ENCODE measurements at places on chromosomes 13 and 19.

GRCh38 chr13:39866722-39867121, 211.3 kb downstream of the COG6 start:
- no peak for DNase-seq

GRCh38 chr19:15721268-15721667, 6.6 kb upstream of the OR10H2 start:
- no peak for DNase-seq

DNA sequence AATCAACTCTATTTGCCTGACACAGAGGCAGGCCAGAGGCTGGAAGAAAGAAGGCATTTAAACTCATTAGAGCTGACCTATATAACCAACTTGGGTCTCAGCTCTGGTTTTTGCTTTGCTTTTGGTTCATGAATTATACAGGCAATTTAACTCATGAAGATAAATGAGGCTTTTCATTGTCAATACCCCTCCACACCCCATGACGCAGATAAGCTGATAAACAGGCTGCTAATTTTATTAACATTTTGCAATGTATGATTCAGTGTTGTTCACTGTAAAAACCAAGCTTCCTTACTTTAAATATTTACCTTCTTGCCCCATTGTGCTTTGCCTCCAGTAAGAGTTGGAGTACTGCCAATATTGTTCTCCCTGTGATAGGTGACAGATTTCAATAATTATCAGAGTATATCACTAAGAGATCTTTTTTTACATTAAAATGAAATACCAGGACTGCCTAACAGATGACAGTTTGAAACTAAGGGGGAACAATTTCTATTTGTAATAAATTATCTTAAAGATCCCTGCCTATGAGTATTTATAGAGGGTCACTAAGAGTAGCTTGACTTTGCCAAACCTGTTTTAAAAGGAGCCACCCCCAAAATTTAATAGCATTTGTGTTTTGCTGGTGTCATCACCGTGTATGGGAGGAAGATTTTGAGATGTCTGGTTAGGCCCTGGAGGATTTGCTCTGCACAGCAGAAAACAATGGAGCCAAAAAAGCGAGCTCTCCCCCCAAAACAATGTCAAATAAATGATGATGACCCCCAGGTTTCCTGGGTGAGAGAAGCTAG, 472.7 kb upstream of the NBEA start:
- no peak for DNase-seq

DNA sequence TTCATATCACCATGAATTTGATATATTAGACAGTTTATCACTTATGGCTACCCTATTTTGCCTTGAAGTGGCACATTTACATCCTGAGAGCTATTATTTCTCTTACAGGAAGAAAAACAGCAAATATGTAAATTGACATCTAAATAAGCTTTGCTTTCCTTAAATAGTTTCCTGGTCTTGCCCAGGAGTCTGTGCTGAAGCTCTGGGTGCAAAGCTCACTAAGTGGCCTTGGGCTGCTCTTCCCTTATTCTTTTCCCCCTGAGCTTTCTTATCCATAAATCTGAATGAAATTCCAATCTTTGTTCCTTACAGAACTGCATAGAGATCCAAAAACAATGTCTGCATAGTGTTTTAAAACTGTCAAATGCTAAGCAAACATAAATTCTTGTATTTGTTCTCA, 56.3 kb downstream of the TNFSF13B start:
- DNase-seq: no peak

- peak; percentile 70 for DNase-seq
Measured at GRCh38 chr19:38877781-38878574, at the start of gene RINL. Gene RINL (minus strand): TSS chr19:38878275. CDS start chr19:38876742, 1,533 bp downstream.

GRCh38 chr19:38596057-38596981, 21.4 kb downstream of the MAP4K1 start:
- DNase-seq: peak; percentile 37

DNA sequence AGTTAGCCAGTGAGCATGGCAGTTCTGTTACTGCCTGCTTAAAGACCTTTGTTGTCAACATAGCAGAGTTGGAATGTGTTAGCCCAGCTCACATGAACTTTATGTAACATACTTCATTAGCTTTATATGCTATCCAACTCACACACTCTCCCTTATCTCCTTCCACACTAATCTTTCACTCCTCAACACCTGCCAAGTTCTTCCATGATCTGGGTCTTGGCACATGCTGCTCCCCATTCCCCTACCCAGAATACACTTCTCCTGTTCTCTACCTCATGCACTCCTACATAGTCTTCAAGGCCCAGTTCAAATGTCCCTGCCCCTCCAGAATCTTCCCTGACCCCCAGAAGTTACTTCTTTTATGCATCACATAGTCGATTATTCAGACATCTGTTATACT, 179.3 kb downstream of the KATNAL1 start:
- DNase-seq: no peak

DNA sequence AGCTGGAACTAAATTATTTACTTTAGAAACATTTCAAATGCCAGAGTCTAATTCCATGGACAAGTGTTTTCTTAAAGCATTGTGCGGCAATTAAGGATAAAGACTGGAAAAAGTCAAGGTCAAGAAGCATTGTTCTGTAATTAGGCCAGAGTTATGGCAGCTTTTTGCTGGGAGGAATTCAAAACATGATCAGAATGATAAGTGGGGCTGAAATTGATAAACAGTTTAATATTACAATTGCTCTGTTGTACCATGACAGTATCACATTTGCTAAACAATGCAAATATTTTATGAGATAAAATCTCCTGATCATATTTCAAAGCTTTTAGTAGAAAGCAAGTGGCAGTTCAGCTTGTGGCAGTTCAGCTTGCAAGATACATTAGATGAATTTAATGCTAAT, 513.7 kb downstream of the GPC6 start:
- DNase-seq: no peak

DNA sequence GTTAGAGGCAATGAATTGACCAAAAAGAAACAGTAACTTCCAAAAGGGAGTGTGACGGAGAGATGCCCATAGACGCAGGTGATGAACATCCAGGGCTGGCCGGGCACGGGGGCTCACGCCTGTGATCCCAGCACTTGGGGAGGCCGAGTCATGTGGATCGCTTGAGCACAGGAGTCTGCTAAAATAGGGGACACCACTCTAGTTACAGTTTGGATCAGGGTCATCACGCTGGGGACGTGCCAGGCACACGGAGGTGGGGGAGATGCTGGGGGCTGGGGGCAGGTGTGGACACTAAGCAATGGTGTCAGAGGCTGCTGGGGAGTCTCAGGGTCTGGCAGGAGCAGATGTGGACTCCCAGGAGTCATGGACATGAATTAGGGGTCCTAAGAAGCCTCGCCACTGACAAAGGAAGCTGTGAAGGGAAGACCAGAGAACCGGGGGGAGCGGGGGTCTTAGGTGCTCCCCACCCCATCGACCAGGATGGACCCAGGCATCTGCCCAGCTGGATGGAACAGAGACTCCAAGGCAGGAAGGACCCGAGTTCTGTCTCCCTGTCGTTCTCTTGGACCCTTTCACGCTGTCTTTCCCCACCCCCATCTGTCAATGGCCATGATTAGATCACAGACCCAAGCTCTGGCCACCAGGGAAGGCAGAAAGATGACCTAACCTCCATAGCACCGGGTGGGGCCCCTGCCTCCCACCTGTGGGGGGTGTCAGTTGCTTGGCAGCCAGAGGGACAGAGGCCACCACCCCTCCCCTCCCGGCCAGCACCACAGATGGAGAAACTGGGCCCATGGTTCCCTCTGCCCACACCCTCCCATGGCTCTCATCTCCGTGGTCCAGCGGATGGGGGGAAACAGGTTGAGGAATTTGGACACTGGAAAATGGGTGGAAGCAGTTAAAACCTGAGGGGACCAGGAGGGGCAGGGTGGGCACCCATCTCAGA, 19.6 kb downstream of the CCDC8 start:
- no peak for DNase-seq

DNA sequence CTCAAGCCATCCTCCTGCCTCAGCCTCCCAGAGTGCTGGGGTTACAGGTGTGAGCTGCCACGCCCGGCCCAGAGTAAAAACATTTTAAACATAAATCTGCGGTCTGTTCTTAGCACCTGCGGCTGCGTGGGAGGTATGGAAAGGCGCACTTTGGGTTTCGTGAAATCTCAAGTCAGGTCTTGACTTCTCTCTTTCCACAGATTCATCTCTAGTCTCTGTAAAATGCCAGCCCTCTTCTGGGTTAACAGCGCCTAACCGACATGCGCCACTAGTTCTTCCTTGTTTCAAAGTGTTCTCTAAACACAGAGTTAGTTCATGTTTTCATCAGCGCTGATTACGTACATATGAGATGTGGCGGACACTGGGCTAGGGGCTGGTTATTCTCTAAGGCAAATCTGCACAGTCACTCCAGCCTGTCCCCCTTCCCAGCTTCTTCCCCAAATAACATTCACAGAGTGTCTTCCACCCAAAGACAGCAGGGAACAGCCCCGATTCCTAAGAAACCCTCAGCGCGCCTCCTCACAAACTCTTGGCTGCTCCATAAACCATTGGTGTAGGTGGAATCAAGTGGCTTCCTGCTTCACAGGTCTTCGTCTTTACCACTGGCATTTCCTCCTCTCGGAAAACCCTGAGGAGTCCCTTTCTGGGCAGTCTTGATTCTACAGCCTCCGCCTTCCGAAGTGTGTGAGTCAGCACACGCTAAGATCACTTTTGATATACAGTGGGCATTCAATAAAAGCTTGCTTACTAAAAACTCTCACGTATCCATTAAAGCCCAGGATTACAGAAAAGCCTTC, 1.4 kb downstream of the PARP4 start:
- DNase-seq: peak; percentile 70

- no peak for DNase-seq
Measured at GRCh38 chr13:51999510-51999911, 11.7 kb downstream of the ATP7B start.

- no peak for DNase-seq
Measured at GRCh38 chr13:27977476-27978300, 8.6 kb upstream of the CDX2 start.

- DNase-seq: no peak
Measured at GRCh38 chr13:75963302-75963701, 327.2 kb downstream of the LMO7 start.

- DNase-seq: no peak
Measured at GRCh38 chr19:44883922-44884321, 7.1 kb upstream of the TOMM40 start.

- no peak for DNase-seq
Measured at GRCh38 chr13:103996733-103997132, 930.5 kb upstream of the SLC10A2 start.

- no peak for DNase-seq
Measured at GRCh38 chr13:112112534-112113276, 45.8 kb downstream of the SOX1 start.

GRCh38 chr13:95221971-95222732, 79.1 kb downstream of the ABCC4 start:
- DNase-seq: no peak

DNA sequence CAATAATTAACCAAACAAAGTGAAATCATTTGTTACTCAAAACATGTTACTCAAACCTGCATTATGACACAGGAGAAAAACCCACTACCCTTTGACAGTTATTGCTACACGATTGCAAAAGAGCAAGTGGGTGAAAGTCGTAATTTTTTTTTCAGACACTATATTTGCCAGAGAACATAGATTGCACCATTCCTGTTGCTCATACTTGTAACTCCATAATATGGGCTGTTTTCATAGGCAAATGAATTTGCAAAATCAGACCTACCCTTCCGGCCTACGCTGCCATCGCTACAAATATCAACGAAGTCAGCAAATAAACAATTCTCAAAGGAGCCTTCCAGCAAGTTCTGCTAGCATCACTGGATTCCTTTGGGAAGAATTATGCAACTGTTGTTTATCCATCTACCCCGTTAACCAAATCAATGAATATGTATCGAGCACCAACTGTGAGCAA, 396.5 kb downstream of the IRS2 start:
- no peak for DNase-seq

- no peak for DNase-seq
Measured at GRCh38 chr13:52022356-52022755, 2.1 kb upstream of the UTP14C start.

GRCh38 chr13:21657538-21657937, 13.3 kb upstream of the FGF9 start:
- no peak for DNase-seq

DNA sequence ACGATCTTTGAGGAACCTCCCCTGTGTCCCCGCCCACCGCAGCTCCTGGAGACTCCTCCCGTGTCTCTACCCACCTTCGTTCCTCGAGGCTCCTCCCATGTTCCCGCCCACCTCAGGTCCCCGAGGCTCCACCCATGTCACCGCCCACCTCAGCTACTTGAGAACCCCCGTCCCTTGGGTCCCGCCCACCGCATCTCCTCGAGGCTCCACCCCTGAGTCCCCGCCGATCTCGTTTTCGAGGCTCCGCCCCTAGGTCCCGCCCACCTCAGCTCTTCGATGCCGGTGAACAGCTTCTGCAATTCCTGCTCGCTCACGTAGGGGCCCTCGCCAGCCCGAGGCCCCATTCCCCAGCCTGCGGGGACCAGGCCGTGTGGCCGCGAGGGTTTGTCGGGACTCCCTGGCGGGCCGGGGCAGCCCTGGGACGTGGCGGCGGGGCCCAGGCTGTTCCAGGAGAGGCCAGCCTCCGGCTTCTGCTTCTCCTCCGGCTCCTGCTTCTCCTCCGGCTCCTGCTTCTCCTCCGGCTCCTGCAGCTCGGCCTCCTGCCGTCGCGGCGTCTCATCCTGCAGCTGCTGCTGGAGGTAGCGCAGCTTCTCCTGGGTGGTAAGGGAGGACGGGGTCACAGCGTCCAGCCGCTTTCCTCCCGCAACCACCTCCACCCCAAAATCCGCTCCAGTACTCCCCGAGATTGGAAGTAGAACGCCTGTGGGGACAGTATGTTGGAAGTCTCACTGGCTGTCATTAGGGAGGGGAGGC, 16.7 kb downstream of the TSKS start:
- DNase-seq: peak; percentile 43

DNA sequence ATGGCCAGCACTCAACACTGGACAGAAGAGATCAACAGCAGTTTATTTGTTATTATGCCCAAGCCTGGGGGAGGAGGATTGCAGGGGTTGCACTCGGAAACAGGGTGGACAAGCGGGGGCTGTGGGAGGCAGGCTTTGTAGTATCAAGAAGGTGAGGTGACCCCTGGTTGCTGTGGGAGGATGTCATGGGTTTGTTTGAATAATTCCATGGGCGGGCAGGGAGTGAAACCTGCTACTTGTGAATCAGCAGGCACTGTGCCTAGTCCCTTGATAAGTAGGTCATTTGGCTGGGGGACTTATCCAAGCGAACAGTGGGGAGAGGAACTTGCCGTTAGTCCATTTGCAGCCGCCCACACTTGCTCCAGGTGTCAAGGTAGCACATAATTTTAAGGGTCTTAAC, 84.4 kb upstream of the KCTD15 start:
- no peak for DNase-seq

DNA sequence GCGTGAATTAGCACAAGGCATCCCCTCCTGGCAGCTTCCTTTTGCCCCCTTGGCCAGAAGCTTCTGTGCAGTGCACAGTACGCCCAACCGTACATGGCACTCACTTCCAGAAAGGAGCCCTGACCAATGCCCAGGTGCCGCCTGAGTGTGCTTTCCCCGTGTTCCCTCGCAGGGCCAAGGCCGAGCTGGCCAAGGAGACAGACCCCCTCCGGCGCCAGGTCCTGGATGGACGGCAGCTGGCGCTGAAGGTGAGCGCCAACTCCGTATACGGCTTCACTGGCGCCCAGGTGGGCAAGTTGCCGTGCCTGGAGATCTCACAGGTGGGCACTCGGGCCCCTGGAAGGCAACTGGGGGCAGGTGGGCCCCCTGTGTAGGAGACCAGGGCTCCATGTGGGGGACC, 9.4 kb upstream of the SPIB start:
- DNase-seq: no peak

Data from stimulated activated CD4-positive, alpha-beta T cell treated with anti-CD3 and anti-CD28 coated beads, Interleukin-2, amount 100 ng/mL, for 24 hours (primary cell).